NCI-H446 (cell line): ENCODE measurements at places on chromosomes 12 and 14.
A peak's percentile ranks its signal among the peaks of the same experiment; 100 is the strongest.

DNA sequence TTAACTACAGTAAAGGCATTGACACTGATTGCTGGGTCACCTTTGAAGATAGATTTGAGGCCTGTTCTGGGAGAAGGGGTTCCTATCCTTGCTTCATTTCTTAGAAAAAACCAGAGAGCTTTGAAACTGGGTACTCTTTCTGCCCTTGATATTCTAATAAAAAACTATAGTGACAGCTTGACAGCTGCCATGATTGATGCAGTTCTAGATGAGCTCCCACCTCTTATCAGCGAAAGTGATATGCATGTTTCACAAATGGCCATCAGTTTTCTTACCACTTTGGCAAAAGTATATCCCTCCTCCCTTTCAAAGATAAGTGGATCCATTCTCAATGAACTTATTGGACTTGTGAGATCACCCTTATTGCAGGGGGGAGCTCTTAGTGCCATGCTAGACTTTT, 36.4 kb downstream of the CAND1 start:
- no peak for DNase-seq

DNA sequence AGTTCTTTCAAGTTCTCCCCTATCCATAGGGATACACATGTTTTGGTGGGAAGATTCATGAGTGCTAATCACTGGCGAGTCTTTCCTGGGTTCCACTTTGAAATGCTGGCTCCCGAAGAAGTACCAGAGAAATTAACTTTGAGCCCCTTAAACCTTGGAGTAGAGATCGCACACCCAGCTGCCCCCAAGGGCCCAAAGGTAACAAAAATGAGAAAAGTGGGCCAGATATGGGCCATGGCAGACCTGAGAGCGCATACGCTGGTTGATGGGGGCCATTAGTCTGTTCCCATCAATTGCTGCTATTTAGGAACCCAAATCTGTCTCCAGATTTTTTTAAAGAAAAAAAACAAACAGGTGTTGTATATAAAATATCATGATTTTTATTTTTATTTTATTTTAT, 2.1 kb downstream of the GSTZ1 start:
- DNase-seq, result no peak

- no peak for DNase-seq
Observed at GRCh38 chr12:32606443-32606842, 72.7 kb upstream of the DNM1L start.

- DNase-seq, result peak; percentile 79
Observed at GRCh38 chr12:91355150-91356006, 172.8 kb upstream of the DCN start.

DNA sequence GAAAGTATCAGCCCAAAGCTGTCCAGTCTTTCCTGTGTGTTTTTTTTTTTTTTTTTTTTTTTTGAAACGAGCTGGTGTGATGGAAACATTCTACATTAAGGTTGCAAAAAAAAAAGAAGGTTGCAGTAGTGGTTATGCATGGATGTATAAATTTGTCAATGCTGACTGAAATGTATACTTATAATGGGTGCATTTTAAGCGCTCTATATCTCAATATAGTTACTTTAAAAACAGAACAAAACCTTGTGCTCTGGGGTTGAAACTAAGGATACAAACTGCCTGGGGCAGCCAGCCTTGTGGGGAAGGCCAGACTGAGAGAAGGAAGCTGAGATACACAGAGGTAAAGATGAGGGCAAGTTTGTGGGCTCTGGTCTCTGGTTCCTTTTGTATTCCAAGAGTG, 87.3 kb upstream of the RMST start:
- no peak for DNase-seq

GRCh38 chr14:89440986-89441909, 24.2 kb upstream of the FOXN3 start:
- no peak for DNase-seq
